ENCODE measurements at places on chromosomes 16 and 17.

DNA sequence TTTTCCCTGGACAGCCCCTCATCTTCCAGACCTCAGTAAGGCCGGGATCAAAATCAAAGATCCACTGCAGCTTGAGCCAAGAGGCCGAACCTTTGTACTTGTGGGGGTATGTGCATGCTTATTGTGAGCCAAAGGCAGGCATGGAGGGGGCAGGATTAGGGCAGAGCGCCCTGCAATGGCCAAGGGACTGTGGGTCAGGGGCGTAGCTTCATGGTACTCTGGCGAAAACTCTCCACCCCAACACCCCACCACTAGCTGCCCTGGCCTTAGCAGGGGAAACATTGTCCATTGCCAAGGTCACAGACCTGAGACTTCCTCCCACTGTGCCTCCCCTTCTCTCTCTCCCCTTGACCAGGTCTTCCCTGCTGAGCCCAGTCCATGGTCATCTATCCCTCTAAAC is 90.1 kb downstream of the TMEM132E start:
- DNase-seq = no peak

GRCh38 chr17:77410470-77410869 is 269.7 kb downstream of the SEC14L1 start:
- DNase-seq = no peak

DNA sequence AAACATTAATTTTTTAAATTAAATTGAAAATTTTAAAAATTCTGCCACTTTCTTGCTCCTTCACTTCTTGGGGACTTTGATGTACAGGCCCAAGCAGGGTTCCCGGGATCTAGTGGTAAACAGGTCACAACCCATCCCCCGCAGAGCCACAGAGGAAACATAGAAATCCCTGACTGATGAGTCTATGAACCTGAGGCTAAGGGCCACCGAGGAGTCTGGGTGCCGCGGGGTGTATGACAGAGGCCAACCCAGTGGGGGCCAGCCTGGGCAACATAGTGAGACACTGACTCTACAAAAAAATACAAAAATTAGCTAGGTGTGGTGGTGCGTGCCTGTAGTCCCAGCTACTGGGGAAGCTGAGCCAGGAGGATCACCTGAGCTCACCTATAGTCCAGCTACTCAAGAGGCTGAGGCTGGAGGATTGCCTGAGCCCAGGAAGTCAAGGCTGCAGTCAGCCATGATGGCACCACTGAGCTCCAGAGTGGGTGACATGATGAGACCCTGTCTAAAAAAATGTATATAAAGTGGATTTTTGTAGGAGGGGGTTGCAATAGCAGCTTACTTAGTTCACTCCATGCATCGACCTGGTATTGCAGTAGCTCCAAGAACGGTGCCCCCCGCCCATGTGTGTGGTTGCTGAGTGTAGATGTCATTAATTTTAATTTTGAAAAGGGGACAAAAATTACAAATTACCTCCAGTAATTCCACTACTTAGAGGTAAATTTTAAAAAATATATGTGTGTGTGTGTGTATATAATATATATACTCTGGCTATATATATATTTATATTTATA is 9.2 kb upstream of the FLYWCH1 start:
- DNase-seq = no peak

GRCh38 chr17:1182811-1183170 is 3.0 kb upstream of the ABR start:
- DNase-seq = no peak

Measured in activated CD4-positive, alpha-beta memory T cell treated with anti-CD3 and anti-CD28 coated beads, Interleukin-2, amount 10 ng/mL, durations not matched to agents 7 days and 5 days (primary cell).